Uterus (tissue), 4 donors: ENCODE measurements at places on chromosomes 7 and 10. TPM values are rescaled to one million over a fixed set of nuclear protein-coding genes. Genes with fewer than 3 reads are reported as not detected.

The VGF gene
- not detected for total RNA-seq

The MCM10 gene
- not detected for total RNA-seq

The RPP38 gene
- total RNA-seq = 5.6 TPM

The SLC26A3 gene
- total RNA-seq = 0.29 TPM

The GBX1 gene
- total RNA-seq = 0.41 TPM

The CALHM1 gene
- not detected for total RNA-seq
